Peyer's patch (tissue), 4 donors: ENCODE measurements at places on chromosomes 6 and 20. TPM values are rescaled to one million over a fixed set of nuclear protein-coding genes. Genes with fewer than 3 reads are reported as not detected.

The OR12D1 gene
- not detected for total RNA-seq

- DNase-seq = no peak
These were observed 469 bp downstream of the TFAP2C start for GRCh38 chr20:56629464-56630085.

DNA sequence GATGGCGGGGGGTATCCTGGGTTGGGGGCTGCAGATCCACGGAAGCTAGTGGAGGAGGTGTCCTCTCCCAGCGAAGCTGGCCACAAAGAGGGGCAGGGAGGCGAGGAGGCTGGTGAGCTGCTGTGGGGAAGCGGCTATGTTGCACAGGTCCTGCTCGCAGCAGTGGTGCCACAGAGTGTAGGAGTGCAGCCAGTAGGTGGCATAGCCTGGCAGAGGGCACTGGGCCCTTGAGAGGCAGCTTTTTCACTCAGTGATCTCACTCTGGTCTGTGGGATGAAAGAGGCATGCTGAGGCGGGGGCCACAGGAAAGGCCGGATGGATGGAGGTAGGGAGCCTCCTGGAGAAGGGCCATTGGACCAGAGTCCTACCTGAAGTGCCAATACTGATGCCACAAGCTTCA, 2.9 kb upstream of the LY6G6D start:
- DNase-seq = no peak

DNA sequence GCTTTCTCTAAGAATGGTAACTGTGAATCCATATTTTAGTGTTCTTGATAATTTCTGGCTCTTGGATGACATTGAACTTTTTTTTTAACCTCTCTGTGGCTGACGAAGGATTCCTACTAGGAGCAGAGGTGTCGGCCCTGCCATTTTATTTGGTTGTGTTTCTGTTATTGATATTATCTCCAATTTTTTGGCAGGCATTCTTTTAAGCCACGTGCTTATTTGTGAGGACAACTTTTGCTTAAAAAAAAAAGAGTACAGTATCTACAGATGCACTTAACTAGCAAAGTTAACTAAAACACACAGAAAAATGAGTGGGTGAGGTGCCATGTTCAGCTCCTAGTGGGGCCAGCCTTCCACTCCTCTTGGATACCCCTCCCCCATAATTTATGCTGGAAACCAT, 1.1 kb downstream of the FANCE start:
- DNase-seq = no peak

DNA sequence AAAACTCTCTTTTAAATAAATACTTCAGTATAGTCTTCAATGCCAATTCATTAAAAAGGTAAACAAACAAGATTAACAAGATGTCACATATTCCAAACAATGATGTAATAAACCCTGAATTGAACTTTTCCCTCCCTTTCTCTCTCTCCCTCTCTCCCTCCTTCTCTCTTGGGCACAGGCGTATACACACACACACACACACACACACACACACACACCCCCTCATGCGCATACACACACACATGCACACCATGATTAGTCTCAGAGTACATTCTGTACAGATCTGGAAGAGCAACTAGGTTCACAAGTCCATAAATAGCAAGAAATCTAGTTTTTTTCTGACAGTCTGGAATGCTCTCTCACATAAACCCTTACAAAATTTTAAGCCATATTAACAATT, 128.3 kb downstream of the DST start:
- DNase-seq = no peak

- peak; percentile 9 for DNase-seq
These were observed 53.4 kb upstream of the CD93 start for GRCh38 chr20:23139524-23139923.
